ENCODE measurements at places on chromosomes 3 and 15. TPM values are rescaled to one million over a fixed set of nuclear protein-coding genes. Genes with fewer than 3 reads are reported as not detected.

MEX3B gene
- 0.73 TPM for polyA plus RNA-seq

SLC15A2 gene
- polyA plus RNA-seq, result 0.29 TPM

SLC51A gene
- not detected for polyA plus RNA-seq

CFAP91 gene
- polyA plus RNA-seq, result 0.07 TPM

ARNT2 gene
- polyA plus RNA-seq, result 0.34 TPM

CLEC3B gene
- 0.11 TPM for polyA plus RNA-seq

PLSCR5 gene
- polyA plus RNA-seq, result not detected

ITIH3 gene
- not detected for polyA plus RNA-seq

CHRFAM7A gene
- polyA plus RNA-seq, result not detected

CYP1A2 gene
- not detected for polyA plus RNA-seq

FHIT gene
- polyA plus RNA-seq, result 1.5 TPM

BMF gene
- 0.22 TPM for polyA plus RNA-seq

GP5 gene
- polyA plus RNA-seq, result not detected

RARRES1 gene
- polyA plus RNA-seq, result 0.67 TPM

ITGB5 gene
- polyA plus RNA-seq, result 206 TPM

GHRL gene
- not detected for polyA plus RNA-seq

MUC20 gene
- 0.37 TPM for polyA plus RNA-seq

CCDC54 gene
- not detected for polyA plus RNA-seq

CLSTN2 gene
- polyA plus RNA-seq, result 0.56 TPM

OR5K2 gene
- polyA plus RNA-seq, result not detected

CCR3 gene
- not detected for polyA plus RNA-seq

MASP1 gene
- not detected for polyA plus RNA-seq

PCBP4 gene
- 65.6 TPM for polyA plus RNA-seq

CCK gene
- 0.99 TPM for polyA plus RNA-seq

CMSS1 gene
- polyA plus RNA-seq, result 24.7 TPM

CHRD gene
- not detected for polyA plus RNA-seq

FANCD2OS gene
- polyA plus RNA-seq, result not detected

CNTN4 gene
- not detected for polyA plus RNA-seq

TMEM108 gene
- not detected for polyA plus RNA-seq

SERPINI2 gene
- polyA plus RNA-seq, result not detected

NR1I2 gene
- not detected for polyA plus RNA-seq

CHDH gene
- 0.28 TPM for polyA plus RNA-seq
